ENCODE measurements at places on chromosomes 5 and 9. TPM values are rescaled to one million over a fixed set of nuclear protein-coding genes. Genes with fewer than 3 reads are reported as not detected.

TMEM252 gene
- not detected for total RNA-seq

DNA sequence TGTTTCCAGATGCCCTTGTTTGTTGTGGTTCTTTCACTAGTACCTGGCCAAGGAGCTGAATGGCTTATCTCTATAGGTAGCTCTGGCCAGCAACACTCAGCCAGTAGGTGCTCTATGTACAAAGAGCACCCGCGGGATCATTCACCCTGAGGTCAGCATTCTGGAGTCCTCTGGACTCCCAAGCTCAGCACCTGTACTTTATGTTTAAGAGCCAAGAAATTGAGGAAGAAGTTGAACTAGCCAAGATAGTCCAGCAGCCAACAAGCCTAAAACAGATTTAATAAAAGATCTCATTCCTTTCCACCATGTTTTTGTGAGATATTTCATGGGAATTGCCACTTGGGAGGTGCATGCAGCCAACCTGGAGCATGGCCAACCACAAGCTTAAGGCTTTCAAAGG is 242.6 kb upstream of the PAPPA start:
- no peaks in the 10 kb centered on the region for H3K4me1 ChIP-seq
- no peak overlapping the region for H3K4me3 ChIP-seq
- no peak overlapping the region for H3K27ac ChIP-seq
- no peak for DNase-seq

DNA sequence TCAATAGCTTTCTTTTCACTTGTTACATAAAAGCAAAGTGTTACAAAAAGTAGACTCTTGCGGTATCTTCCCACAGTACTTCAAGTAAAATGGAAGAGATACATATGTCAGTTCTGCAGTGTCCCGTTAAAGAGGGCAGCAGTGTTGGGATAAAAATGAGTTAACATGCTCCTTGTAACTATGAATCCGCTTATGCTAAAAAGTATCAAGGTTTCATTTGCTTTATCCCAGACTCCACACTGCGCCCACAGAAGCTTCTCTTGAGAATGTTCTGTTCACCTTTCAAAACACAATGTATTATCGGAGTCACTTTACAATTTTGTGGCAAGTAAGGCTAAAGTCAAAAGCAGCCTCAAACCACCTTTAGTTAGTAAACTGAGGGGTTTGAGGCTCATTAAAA is 790 bp downstream of the PTAR1 start:
- peaks cover 15% of the 10 kb centered on the region for H3K4me1 ChIP-seq
- peak overlapping the region; percentile 99 for H3K27ac ChIP-seq
- no peaks in the 10 kb centered on the region for H3K27me3 ChIP-seq
- no peak for DNase-seq

- H3K27me3 ChIP-seq = no peaks in the 10 kb centered on the region
- peaks cover 97% of the 10 kb centered on the region for H3K4me1 ChIP-seq
- H3K4me3 ChIP-seq = no peak overlapping the region
Measured at GRCh38 chr9:121358751-121359150, 11.3 kb downstream of the STOM start.

- no peaks in the 10 kb centered on the region for H3K36me3 ChIP-seq
- H3K27me3 ChIP-seq = no peaks in the 10 kb centered on the region
- DNase-seq = no peak
- H3K4me1 ChIP-seq = no peaks in the 10 kb centered on the region
- no peak overlapping the region for H3K27ac ChIP-seq
- no peak overlapping the region for H3K4me3 ChIP-seq
Measured at GRCh38 chr5:66222455-66222854, 78.4 kb downstream of the SREK1 start.

All from spleen (tissue), 13 donors.